ENCODE measurements at places on chromosomes 2 and 18. TPM values are rescaled to one million over a fixed set of nuclear protein-coding genes. Genes with fewer than 3 reads are reported as not detected.

DNA sequence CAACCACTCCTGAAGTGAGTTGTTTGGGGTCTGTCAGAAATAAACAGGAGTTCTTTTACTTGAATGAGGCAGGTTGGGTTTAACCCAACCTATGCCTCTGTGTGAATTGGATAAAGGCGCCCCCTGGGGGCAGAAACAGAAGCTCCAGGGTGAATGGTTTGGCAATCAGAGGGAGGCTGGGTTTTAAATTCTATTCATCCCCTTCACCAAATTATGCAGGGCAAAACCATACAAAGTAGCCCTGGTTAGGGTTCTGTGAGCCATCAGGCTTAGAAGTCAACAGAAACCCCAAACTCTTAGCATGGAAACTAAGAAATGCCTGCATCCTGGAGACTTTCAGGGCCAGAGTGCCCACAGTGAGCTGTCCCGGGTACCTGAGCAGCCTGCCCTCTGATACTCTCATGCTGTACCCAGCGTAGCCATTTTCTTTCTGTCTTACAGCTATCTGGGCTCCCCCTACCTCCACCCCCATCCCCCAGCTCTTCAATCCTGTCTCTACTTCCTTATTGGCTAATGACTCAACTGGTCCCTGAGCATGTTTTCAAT is 241.5 kb downstream of the ICOS start:
- H3K27me3 ChIP-seq: peaks cover 38% of the 10 kb centered on the region
- peaks cover 10% of the 10 kb centered on the region for H3K4me1 ChIP-seq
- no peak overlapping the region for H3K27ac ChIP-seq
- no peaks in the 10 kb centered on the region for H3K36me3 ChIP-seq
- DNase-seq: peak; percentile 69

DNA sequence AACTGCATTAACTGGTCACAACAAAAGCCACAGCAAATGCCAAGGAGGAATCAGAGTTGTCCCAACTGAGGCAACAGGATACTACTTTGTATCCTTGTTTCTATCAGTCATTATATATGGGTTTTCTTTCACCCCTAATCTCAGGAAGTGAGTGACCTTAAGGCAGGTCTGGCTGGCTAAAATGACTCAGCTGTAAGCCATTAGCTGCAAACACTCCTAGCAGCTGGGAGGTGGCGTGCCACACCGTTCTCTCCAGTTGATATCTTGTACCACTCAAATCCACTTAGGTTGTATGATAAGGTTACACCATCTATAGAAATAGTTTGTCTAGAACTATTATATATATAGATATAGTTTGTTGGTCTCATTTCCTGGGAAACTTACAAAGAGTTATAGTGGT is 171.1 kb upstream of the MC4R start:
- H3K4me1 ChIP-seq: no peaks in the 10 kb centered on the region
- no peak overlapping the region for H3K4me3 ChIP-seq
- no peak overlapping the region for H3K27ac ChIP-seq
- no peak for DNase-seq
- no peaks in the 10 kb centered on the region for H3K36me3 ChIP-seq

GRCh38 chr2:1140389-1141003 is 189.8 kb downstream of the SNTG2 start:
- peak; percentile 66 for DNase-seq
- H3K27ac ChIP-seq: no peak overlapping the region
- peaks cover 46% of the 10 kb centered on the region for H3K4me1 ChIP-seq
- H3K4me3 ChIP-seq: no peak overlapping the region
- H3K27me3 ChIP-seq: peaks cover 7% of the 10 kb centered on the region

GRCh38 chr2:195438692-195439091 is 218.3 kb upstream of the SLC39A10 start:
- H3K4me1 ChIP-seq: peaks cover 12% of the 10 kb centered on the region
- H3K27me3 ChIP-seq: no peaks in the 10 kb centered on the region
- H3K27ac ChIP-seq: peak overlapping the region; percentile 5
- DNase-seq: no peak
- H3K36me3 ChIP-seq: peaks cover 19% of the 10 kb centered on the region

GRCh38 chr18:46588971-46589660 is 67.9 kb downstream of the LOXHD1 start:
- peaks cover under 1% of the 10 kb centered on the region for H3K27me3 ChIP-seq
- H3K4me3 ChIP-seq: no peak overlapping the region
- no peak for DNase-seq
- H3K36me3 ChIP-seq: no peaks in the 10 kb centered on the region

GRCh38 chr18:5029592-5029991 is 167.5 kb downstream of the AKAIN1 start:
- H3K36me3 ChIP-seq: peaks cover 1% of the 10 kb centered on the region
- H3K4me1 ChIP-seq: no peaks in the 10 kb centered on the region
- no peak overlapping the region for H3K27ac ChIP-seq
- no peak for DNase-seq

- H3K4me3 ChIP-seq: no peak overlapping the region
- DNase-seq: no peak
- no peak overlapping the region for H3K27ac ChIP-seq
- H3K4me1 ChIP-seq: no peaks in the 10 kb centered on the region
These were observed 238.8 kb downstream of the CD226 start for GRCh38 chr18:69708844-69709243.

- no peaks in the 10 kb centered on the region for H3K27me3 ChIP-seq
- no peak overlapping the region for H3K4me3 ChIP-seq
- no peak for DNase-seq
- H3K36me3 ChIP-seq: no peaks in the 10 kb centered on the region
These were observed 23.9 kb upstream of the CCDC68 start for GRCh38 chr18:54983041-54983686.

DNA sequence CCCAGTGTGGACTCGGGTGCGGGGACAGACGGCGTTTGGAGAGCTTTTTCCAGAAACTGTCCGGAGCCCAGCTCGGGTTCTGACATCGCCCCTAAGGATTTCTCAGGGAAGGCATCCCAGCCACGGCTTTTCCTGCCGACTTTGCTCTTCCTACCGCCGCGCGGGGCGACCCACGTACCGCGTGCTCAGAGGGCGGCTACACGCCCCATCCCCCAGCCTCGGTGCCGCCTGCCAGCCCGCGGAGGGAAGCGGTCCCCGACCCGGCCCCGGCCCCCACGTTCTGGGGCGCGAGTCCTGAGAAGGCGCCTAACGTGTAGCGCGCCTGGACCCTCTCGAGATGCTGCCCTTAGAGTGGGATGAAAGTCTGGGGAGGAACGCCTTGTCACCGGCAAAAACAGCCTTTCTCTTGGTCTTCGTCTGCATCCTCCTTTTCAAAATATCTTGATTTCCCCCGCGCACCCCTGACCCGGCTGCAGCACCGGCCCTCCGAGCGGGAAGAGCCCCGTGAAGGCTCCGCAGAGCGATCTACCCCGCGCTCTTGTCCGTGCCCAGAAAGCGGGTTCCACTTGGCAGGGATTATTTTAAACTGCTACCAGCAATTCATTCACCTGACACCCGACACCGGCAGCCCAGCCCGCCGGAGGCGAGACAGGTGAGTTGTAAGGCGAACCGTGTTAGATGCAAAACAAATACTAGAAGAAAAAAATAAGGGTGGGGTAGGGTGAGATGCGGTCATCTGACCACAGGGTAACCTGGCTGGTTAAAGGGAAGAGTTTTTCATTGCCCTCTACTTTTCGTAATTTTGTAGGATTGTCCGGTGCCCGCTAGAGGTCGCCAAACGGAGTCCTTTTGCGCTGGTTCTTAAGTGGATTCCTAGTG is 812 bp upstream of the KCNG3 start:
- peak overlapping the region; percentile 100 for H3K4me3 ChIP-seq
- H3K27me3 ChIP-seq: peaks cover 18% of the 10 kb centered on the region
- DNase-seq: peak; percentile 77
- peaks cover 17% of the 10 kb centered on the region for H3K4me1 ChIP-seq

- no peak overlapping the region for H3K27ac ChIP-seq
- H3K27me3 ChIP-seq: peaks cover 43% of the 10 kb centered on the region
- no peaks in the 10 kb centered on the region for H3K4me1 ChIP-seq
- H3K36me3 ChIP-seq: no peaks in the 10 kb centered on the region
- DNase-seq: no peak
- H3K4me3 ChIP-seq: no peak overlapping the region
These were observed 7.9 kb downstream of the GREB1 start for GRCh38 chr2:11541693-11542274.

DNA sequence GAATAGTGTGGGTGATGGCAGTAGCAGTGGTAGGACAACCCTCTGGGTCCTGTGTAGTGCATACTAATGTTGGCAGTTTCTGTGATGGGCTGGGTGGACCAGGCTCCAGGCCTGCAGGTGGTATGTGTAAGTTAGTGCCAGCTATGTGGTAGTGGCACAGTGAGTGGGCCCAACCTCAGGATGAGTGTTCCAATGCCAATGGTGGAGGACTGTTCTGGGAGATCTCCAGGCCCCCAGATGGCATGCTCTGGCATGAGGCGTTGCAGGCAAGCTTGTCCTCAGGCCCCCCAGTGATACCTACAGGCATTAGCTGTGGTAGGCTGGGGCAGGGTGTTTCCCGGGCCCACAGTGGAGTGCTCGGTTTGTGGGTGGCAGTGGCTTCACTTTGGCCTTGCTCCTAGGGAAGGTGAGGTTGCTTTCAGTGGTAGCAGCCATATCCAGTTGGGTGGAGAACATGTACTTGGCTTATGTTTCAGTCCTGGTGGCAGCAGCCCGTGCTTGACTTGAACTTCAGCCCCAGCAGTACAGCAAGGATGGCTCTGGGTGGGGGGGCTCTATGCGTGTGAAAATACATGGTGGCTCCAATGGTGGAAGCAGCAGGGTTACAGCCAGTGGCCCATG is 32.4 kb downstream of the TEX51 start:
- DNase-seq: no peak
- H3K36me3 ChIP-seq: no peaks in the 10 kb centered on the region
- no peak overlapping the region for H3K27ac ChIP-seq
- H3K4me1 ChIP-seq: no peaks in the 10 kb centered on the region

DNA sequence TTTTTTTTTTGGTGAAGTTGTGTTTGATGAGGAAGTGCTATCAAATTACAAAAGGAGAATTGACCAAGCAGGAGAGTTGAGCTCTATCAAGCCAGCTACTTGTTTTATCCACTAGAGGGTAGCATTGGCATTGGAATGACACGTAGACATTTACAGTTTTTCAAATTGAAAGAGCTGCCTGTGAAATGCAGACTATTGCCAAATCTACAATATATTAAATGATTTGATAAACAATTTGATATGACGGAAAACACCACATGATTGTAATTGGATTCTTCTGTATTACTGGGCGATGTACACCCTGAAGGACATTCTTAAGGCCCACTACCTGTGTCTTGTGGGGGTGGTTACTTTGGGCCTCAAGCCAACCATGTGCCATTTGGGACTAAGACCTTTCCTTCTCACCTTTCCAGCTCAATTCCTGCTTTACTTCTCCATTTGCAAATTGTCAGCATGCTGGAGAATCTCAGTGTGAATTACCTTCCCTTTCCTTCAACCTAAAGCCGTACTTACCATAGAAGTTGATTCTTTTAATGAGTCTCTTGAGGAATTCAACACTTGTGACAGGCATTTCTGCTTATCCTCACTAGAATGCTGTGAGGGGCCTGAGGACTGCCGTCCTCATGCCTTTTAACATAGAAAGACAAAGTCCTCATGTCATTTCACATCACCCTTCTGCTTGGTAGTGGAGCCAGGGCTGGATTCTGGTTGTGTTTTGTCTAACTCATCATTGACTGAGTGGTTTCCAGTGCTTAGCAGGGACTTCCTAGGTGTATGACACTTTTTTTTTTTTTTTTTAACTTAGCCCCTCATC is 134.8 kb upstream of the THUMPD2 start:
- peaks cover 42% of the 10 kb centered on the region for H3K4me1 ChIP-seq
- peak overlapping the region; percentile 82 for H3K27ac ChIP-seq
- DNase-seq: peak; percentile 32
- peaks cover 6% of the 10 kb centered on the region for H3K27me3 ChIP-seq

DNA sequence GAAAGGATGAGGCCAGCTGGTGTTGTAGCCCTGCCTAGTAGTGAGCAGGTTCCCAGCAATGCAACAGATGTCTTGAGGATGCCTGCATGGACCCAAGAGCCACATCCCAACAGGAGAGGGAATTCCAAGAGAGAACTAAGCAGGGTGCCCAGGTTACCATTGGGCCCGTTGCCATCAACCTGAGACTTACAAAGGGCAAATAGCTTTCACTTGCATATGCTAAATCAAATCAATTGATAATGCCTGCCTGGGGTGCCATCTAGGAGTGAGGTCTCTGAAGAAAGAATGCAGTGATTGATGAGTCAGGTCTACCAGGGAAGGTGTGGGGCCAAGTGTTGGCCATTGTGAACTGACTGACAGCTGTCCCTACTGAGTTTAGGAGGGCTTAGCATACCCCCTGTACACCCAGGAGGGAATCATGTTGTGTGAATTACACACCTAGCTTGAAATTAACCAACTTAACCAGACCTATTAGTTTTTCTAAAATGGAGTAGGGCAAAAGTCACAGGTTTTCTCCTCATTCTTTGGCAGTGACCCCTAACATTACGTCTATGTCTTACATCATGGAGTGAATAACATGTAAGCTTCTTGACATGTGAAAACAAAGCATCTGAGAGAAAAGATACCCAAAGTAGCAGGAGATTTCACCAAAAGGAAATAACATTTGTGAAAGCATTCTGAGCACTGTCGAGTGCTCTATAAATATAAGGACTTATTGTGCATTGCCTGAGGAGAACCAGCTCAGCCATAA is 32.3 kb downstream of the FHOD3 start:
- no peak overlapping the region for H3K4me3 ChIP-seq
- H3K36me3 ChIP-seq: no peaks in the 10 kb centered on the region
- H3K4me1 ChIP-seq: no peaks in the 10 kb centered on the region
- no peak overlapping the region for H3K27ac ChIP-seq

DNA sequence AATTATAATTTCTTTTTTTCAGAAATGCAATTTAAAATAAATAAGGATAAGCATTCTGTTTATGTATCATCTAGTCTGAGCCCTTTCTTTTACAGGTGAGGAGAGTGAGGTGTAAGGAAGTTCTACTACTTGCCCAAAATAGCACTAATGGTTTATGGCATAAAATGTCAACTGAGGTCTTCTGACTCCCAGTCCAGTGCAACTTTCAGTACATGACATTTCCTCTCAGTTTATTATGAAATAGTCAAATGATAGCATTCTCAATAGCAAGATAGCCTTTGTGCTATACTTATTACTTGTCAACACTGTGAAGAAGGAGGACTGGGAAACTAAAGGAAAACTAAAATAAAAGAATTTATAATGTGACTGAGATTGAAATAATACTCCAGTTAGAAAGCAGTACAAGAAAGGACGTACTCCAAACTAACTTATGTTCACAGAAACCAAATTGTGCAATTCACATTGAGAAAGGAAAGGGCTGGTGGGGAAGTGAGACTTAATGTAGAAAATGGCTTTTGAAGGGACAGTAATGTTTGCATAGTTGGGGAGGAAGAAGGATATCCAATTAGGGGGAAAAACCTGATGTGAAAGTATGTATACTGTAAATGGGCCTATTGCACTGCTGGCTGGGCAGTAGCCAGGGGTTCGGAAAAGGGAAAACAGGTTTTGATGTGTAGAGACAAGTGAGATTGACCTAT is 166.7 kb upstream of the ZEB2 start:
- DNase-seq: no peak
- peaks cover 22% of the 10 kb centered on the region for H3K27me3 ChIP-seq
- no peaks in the 10 kb centered on the region for H3K4me1 ChIP-seq
- no peak overlapping the region for H3K4me3 ChIP-seq
- H3K27ac ChIP-seq: no peak overlapping the region

Gene NOTO
- not detected for total RNA-seq

Gene RGPD3
- 0.25 TPM for total RNA-seq

Gene REV1
- total RNA-seq: 51.4 TPM

Gene TLX2
- 2.4 TPM for total RNA-seq

Gene COL4A3
- 0.39 TPM for total RNA-seq
